ENCODE measurements at places on chromosomes 6 and 20.

- DNase-seq = no peak
Measured at GRCh38 chr6:83097204-83097603, 29.7 kb downstream of the DOP1A start.

- no peak for DNase-seq
Measured at GRCh38 chr6:89596484-89596883, 42.1 kb downstream of the LYRM2 start.

DNA sequence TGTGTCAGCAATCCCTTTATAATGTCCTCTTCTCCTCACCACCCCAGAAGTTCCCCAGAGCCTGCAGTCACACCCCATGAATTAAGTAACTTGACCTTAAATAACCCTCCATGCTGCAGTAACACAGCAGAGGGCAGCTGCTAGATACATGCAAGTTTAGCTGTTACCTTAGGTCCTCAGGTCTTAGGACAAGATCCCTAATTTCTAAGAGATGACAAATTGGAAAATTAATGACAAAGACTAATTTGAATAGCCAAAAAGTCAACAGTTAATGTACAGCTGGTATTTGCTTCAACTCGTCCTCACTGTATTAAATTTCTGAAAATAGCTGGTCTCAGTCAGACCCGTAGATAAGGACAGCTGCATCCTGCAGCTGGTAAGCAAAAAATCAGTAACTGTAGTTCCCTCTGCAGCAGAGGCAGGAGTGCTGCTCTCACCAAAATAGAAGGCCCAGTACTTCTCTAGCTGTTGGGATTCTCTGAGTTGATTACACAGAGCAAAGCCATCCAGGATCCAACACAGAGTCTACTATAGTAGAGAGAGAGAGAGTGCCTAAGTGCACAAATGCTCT, 62.4 kb downstream of the TNFRSF21 start:
- no peak for DNase-seq

DNA sequence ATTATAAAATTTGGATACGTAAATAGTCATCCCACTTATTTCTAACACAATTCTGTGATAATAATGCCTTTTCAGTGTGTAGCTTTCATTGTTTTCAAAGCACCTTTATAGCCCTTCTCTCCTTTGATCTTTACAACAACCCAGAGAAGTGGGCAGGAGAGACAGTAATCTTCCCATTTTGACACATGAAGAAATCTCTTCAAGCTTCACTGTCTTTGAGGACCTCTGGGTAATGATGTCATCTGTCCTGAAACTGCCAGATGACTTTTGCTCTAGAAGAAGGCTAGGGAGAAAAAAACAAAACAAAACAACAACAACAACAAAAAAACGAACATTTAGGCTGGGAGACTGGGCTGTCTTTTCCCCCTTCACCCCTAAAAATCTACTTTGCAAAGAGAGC, 203.0 kb downstream of the KCNQ5 start:
- no peak for DNase-seq

GRCh38 chr6:50091641-50092040, 41.9 kb upstream of the DEFB112 start:
- DNase-seq = no peak

DNA sequence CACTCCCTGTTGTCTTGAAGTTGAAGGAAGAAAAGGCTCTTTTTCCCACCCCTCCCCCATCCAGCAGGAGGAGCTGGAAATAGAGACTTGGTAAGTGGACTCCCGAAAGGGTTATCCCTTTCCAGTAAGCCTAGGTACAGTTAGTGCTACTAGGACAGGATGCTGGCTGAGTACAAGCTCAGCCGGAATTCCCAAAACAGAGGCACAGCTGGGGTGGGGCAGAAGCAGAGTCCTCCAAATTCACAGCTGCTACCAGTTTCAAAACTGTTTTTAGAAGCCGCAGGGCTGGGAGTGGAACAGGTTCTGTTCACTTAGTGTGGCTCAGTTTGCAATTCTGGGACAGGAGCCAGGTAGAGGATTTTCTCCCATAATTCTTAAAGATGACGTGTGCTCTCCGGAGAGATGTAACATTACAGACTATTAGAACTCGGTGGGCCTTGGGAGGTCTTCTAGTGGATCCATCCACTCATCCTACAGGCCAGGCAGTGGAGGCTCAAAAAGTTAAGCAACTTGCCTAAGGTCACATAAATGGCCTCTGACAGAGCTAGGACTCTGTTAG, 19.0 kb upstream of the UTRN start:
- DNase-seq = no peak

- DNase-seq = no peak
Measured at GRCh38 chr6:89590133-89590532, 48.4 kb downstream of the LYRM2 start.

- DNase-seq = no peak
Measured at GRCh38 chr6:85458184-85458583, 8.3 kb downstream of the NT5E start.

DNA sequence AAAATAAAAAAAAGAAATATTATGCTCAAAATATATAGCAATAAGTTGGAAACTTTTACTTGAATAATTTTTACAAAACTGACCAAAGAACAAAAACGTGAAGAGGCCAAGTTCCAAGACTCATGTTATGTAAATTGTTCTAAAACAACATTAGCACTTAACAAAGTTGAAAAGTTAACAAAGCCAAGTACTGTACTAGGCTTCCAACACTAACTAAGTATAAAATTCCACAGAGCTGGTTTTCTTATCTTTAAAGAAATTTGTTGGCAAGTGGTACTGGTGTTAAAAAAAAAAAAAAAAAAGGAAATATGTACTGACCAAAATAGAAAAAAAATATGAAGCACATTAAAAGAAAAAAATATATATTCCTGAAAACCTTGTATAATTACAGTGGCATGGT, 127.8 kb downstream of the SLC16A10 start:
- DNase-seq = no peak

DNA sequence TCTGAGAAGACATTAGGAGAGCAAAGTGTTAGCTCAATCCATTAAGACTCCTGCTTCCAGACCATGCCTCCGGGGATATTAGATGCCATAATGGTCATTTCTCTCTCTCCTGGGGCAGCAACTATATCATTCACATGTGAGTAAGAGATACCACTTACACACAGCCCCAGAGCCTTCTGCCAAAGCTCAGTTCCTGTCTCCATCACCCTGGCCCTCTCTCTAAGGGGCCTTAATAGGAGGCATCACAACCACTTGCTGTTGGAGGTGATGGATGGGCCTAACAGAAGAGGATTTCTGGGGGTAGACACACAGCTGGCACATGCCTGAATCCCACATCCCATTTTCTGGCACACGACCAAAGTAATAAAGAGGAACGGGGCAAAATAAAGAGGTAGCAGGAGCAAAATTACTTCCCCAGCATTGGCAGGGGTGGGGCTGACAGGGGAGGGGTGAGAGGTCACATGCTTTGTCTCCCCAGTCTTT, 34.0 kb upstream of the VSTM2L start:
- no peak for DNase-seq

DNA sequence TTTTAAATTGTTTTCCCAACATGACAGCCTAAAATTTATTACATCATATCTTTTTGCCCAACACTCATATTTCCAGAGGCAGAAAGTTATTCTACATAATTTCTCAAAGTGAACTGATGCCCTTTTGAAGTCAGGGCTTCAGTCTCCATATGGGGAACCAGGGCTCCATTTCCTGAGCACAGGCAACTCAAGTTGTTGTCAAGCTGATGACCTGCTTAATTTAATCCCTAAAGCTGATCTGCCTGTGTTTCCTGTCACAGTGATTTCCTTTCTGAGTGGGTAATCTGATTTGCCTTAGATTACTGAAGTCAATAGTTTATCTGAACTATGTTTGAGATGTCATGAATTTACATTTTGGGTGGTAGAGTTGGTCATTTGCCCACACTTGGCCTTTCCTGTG, 932.1 kb upstream of the MANEA start:
- no peak for DNase-seq

DNA sequence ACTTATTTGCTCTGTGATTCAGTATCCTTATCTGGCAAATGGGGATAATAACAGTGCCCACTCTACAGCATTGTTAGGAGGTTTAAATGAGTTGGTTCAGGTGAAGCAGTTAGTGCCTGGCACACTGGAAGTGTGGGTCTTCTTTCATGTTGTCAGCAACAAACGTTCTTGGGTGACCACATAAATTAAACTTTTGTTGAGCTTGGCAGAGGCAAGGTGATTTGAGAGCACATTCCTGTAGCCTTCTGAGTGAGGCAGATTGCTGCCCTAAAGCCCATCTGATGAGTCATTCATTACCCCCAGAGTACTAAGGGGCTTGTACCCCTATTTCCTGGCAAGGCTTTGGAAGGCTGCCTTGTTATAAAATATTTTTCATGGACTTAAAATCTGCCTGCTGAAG, 25.8 kb downstream of the SEC23B start:
- DNase-seq = no peak

DNA sequence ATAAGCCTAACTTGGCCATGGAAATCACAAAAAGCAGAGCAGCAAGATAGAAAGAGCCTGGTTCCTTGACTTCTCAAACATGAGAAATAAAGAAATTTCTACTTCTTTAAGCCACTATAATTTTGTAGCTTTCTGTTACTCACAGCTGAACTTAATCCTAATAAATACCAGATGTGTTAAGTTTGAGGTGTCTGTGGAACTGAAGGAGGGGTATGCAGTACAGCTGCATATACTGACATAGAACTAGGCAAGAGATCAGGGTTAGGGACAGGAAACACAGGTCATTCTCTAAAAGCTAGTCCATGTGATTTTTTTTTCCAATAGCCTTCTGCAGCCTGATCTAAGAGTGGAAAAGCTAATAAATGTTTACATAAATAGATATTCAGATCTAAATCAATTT, 123.9 kb downstream of the COL12A1 start:
- no peak for DNase-seq

DNA sequence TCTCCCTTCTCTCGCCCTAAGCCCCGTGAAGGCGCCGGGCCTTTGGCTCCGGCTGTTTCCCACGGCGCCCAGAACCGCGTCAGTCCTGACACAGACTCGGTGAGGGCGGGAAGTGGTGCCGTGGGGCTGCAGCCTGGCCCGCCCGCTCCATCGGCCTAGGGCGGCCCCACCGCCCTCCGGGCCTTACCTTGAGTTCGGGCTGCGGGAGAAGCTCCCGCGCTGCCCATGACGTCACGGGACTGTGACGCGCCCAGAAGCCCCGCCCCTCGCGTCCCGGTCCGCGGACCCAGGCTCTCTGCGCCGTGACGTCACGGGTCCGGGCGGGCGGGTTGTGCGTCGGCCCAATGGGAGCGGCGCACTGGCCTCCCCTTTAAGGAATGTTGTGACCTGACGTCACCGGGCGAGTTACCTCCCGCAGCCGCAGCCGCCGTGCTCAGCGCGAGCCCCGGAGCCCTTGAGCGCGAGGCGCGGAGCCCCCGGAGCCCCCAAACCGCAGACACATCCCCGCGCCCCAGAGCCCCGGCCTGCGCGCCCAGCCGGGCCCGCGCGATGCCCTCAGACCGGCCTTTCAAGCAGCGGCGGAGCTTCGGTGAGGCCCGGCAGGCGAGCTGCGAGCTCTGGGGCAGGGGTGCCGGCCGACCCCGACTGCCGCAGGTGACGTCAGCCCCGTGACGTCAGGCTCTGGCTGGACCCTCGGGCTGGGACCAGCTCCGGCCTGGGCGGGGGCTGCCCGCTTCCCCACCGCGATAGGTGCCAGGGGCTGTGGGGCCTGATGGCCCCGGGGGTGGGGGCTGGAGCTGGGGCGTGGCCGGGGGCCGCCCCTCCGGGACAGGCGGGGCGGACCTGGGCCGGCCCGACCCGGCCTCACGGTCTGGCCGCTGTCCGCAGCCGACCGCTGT, at the start of gene MAP1LC3A:
Gene MAP1LC3A (plus strand): TSS at position 399 of the 899 bp plus-strand sequence. CDS start 151 bp downstream, at position 550.
- peak; percentile 90 for DNase-seq

- no peak for DNase-seq
Measured at GRCh38 chr6:166561771-166562359, 24.6 kb downstream of the RAMACL start.

- peak; percentile 25 for DNase-seq
Measured at GRCh38 chr6:30219244-30219643, 6.0 kb upstream of the TRIM26 start.

DNA sequence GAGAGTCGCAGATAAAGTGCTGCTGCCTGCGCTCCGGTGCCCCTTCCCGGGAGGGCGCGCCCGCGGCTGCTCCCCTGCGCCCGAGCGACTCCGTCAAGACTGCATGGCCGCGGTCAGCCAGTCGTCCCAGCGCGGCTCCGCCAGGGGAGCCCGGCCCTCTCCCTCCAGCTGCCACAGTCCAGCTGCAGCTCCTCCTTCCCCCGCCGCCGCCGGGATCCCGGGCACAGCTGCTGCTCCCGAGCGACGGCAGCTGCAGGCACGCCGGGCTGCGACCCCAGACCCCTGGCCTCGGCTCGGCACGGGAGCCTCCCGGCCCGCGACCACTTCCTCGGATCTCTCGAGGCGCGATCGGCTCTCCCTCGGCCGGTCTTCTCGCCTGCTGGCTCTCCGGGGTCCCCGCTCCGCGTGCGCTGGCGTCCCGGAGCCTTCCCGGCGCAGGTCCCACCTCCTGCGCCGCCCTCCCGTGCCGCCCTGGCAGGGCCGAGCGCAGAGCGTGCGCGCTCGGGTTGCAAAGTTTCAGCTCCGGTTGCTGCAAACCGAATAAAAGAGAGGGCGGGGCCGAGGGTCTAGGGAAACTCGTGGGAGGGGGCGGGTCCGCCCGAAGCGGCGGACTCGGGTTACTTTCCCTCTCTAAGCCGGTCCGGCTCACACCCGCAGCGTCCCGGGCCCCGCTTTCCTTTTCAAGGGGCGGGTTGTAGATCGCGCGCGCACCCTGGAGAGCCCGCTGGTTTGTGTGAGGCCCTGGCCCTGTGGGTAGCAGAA, at the start of gene CNKSR3:
Gene CNKSR3 (minus strand): TSS at position 542 of the 762 bp plus-strand sequence. CDS start 571 bp downstream, outside the sequence.
- peak; percentile 26 for DNase-seq

DNA sequence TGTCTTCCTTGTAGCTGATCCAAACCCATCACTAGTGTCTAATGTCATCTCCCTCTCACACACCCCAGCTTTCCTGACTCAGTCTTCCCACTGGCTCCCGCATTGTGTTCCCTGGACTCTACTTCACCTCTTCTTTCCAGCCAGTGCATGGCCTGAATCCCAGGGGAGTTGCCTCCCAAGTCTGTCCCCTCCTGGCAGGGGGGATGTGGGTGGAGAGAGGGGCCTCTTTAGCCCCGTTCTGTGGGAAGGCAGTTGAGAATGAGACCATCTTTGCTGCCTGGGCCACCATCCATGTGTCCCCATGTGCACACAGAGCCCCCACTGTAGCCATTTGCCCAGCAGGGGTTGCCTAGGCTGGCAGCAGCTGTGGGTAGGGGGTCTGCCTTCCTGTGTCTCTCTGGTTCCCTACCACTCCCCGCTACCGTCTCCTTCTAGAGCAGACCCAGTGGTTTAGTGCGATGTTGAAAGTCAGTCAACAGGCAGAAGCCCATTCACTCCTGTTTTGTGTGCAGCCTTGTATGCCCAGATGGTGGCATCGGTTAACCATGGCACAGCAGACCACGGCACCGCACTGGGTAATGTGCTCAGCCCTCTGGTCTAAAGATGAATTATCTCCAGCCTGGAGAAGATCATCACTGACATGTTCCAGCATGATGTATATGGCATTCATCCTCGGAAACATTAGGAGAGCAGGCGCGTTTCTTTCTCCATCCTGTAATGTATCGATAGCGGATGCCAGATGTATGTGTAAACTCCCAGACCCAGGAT, 178.8 kb upstream of the SNX9 start:
- DNase-seq = peak; percentile 24

GRCh38 chr20:50565871-50566270, 55.7 kb downstream of the PTPN1 start:
- DNase-seq = no peak

- DNase-seq = no peak
Measured at GRCh38 chr6:21241231-21242130, 352.1 kb upstream of the SOX4 start.

- DNase-seq = no peak
Measured at GRCh38 chr6:152225241-152225934, 411.8 kb downstream of the SYNE1 start.
